ENCODE measurements at places on chromosomes 11 and 22. TPM values are rescaled to one million over a fixed set of nuclear protein-coding genes. Genes with fewer than 3 reads are reported as not detected.

GRCh38 chr11:59944720-59945119 lies 6.5 kb downstream of the OOSP1 start:
- no peak overlapping the region for H3K27ac ChIP-seq
- H3K4me1 ChIP-seq, result no peaks in the 10 kb centered on the region
- no peaks in the 10 kb centered on the region for H3K27me3 ChIP-seq
- no peak for DNase-seq
- no peak overlapping the region for H3K4me3 ChIP-seq
- H3K36me3 ChIP-seq, result no peaks in the 10 kb centered on the region

GRCh38 chr11:133134314-133135173 lies 397.8 kb downstream of the OPCML start:
- no peaks in the 10 kb centered on the region for H3K27me3 ChIP-seq
- no peak overlapping the region for H3K27ac ChIP-seq
- peak; percentile 90 for DNase-seq
- H3K36me3 ChIP-seq, result no peaks in the 10 kb centered on the region
- peaks cover 17% of the 10 kb centered on the region for H3K4me1 ChIP-seq

GRCh38 chr11:122099374-122100036 lies 16.5 kb downstream of the BLID start:
- peaks cover 33% of the 10 kb centered on the region for H3K27me3 ChIP-seq
- peak overlapping the region; percentile 58 for H3K4me3 ChIP-seq
- H3K27ac ChIP-seq, result no peak overlapping the region
- no peaks in the 10 kb centered on the region for H3K36me3 ChIP-seq

DNA sequence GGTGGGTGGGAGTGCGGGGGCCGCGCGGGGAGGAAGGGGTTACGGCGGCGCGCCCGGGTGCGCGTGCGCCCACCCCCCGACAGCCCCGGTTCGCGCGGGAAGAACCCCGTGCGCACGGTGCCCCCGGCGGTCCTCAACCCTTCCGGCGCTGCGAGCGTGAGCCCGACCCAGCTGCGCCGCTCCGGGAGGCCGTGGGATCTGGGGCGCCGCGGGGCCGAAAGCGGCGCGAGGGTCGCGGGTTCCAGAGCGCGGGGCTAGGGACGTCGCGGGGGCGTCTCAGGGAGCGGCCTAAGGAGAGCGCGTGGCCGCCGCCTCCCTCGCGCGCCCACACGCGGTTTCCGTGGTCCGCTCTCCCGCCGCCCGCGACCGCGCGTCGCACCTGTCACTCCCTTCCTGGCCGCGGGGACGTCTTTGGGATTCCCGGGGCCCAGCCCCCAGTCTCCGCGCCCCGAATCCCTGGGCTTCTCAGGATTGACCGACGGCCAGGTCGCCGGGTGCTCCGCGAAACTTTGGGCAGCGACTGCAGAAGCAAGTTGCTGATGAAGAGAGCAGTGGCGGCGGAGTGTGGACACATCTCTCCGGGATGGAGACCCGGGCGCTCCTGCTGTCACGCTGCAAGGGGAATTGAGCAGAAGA lies 582 bp downstream of the SREBF2 start:
- peak overlapping the region; percentile 82 for H3K27ac ChIP-seq
- H3K4me3 ChIP-seq, result peak overlapping the region; percentile 79
- H3K27me3 ChIP-seq, result no peaks in the 10 kb centered on the region
- peak; percentile 60 for DNase-seq
- H3K36me3 ChIP-seq, result peaks cover 18% of the 10 kb centered on the region

GRCh38 chr11:95545116-95545875 lies 244.3 kb downstream of the FAM76B start:
- DNase-seq, result peak; percentile 55

- H3K36me3 ChIP-seq, result peaks cover 6% of the 10 kb centered on the region
- H3K4me1 ChIP-seq, result peaks cover 10% of the 10 kb centered on the region
- no peak for DNase-seq
- peak overlapping the region; percentile 71 for H3K4me3 ChIP-seq
Observed at GRCh38 chr11:35662061-35662648, 420 bp upstream of the TRIM44 start.

- no peaks in the 10 kb centered on the region for H3K4me1 ChIP-seq
- no peak overlapping the region for H3K4me3 ChIP-seq
- no peaks in the 10 kb centered on the region for H3K27me3 ChIP-seq
- H3K27ac ChIP-seq, result no peak overlapping the region
- no peaks in the 10 kb centered on the region for H3K36me3 ChIP-seq
- no peak for DNase-seq
Observed at GRCh38 chr22:20881231-20881630, 22.4 kb downstream of the SNAP29 start.

OR8A1 gene
- total RNA-seq, result not detected

LRRN4CL gene
- 0.21 TPM for total RNA-seq

OR2D2 gene
- 0.24 TPM for total RNA-seq

IGSF9B gene
- total RNA-seq, result 41.2 TPM

Measured in GM23338 (cell line).